Osteocyte (in vitro differentiated cells): ENCODE measurements at places on chromosomes 1 and 21. TPM values are rescaled to one million over a fixed set of nuclear protein-coding genes. Genes with fewer than 3 reads are reported as not detected.

Gene KIF2C
- 7.5 and 7.7 TPM in 2 replicates for total RNA-seq

GRCh38 chr1:202821467-202821866 lies 10.7 kb downstream of the PCAT6 start:
- no peak for DNase-seq

- DNase-seq, result no peak
Measured at GRCh38 chr1:162062542-162063015, 6.9 kb upstream of the NOS1AP start.

Gene TAL1
- total RNA-seq, result not detected in 2 replicates

Gene JAM2
- 5.9 and 6.1 TPM in 2 replicates for total RNA-seq

Gene SERTAD4
- 40.5 and 47.2 TPM in 2 replicates for total RNA-seq

Gene SH2D1B
- total RNA-seq, result not detected in 2 replicates

Gene OPRD1
- 0.27 and 0.34 TPM in 2 replicates for total RNA-seq

- no peak for DNase-seq
Measured at GRCh38 chr1:171345536-171345935, 31.6 kb downstream of the FMO4 start.

Gene OR10J1
- not detected in 2 replicates for total RNA-seq

DNA sequence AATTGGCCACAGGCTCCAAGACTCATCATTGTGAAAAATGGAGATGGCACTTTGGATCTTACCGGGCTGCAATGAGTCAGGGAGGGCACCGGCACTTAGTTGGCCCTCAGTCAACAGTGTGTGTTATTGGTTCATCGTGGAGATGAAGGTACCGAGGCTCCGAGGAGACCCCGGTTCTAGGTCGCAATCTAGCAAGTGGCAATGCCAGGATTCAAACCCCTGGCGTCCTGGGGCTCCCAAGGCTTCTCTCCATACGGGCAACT lies 49.0 kb upstream of the ACOT11 start:
- no peak for DNase-seq

Gene PLEKHA6
- 0.24 and 0.26 TPM in 2 replicates for total RNA-seq
